ENCODE measurements at places on chromosomes 11 and 22.

GRCh38 chr22:36257308-36257707, 4.4 kb downstream of the APOL1 start:
- DNase-seq: no peak

DNA sequence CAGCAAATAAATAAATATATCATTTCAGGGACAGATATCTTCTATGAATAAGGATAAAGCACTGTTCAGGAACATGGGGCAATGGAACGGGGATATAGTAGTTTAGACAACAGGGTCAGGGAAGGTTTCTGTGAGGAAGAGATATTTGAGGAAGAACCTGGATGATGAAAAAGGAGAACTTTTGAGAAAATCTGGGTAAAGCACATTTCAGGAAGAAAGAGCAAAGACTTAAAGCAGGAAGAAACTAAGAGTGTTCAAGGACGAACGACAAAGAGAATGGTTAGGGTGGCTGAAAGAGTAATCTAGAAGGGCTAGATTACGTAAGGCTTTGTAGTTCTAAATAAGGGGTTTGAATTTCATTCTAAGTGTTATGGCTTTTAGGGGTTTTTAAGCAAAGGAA, 12.7 kb downstream of the DDI1 start:
- no peak for DNase-seq

- DNase-seq: no peak
Observed at GRCh38 chr11:76293189-76293631, 86.9 kb upstream of the WNT11 start.

DNA sequence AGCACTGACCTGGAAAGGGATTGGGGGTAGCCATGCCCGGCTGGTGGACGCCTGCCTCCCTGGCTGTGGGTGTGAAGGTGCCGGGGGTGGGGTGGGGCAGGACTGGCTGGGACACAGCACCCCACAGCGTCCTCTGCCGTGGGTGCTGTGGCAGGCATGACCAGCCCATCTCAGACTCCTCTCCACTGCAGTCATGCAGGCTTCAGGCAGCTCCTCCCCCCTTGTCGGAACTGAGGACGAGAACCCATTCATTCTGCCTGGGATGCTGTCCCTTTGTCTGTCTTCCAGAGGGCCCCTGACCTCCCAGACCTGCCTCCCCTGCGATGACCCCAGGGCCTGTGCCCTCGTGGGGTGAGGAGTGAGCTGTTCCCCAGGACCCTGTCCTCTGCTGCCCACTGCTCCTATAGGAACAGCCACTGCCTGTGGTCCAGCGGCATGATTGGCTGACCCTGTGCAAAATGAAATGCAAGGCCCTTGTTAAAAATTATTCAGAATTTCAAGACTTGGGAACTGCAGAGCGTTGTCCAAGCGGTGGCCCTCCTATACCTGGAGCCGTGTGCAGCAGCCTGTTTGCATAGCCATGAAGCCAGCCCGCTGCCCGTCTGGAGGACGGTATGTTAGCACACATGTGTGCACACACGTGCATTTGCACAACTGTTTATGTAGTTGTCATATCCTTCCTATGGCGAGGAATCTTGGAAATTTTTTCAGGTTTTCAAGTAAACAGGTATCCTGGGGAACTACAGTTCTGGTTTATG, 1122.3 kb downstream of the BRD1 start:
- DNase-seq: no peak

- no peak for DNase-seq
Observed at GRCh38 chr11:129702410-129703398, 112.9 kb upstream of the TMEM45B start.

- DNase-seq: no peak
Observed at GRCh38 chr22:36470994-36471331, 10.5 kb downstream of the TXN2 start.

Data from ACHN (cell line).